ENCODE measurements at places on chromosomes 12 and 14. TPM values are rescaled to one million over a fixed set of nuclear protein-coding genes. Genes with fewer than 3 reads are reported as not detected.
A peak's percentile ranks its signal among the peaks of the same experiment; 100 is the strongest.

DNA sequence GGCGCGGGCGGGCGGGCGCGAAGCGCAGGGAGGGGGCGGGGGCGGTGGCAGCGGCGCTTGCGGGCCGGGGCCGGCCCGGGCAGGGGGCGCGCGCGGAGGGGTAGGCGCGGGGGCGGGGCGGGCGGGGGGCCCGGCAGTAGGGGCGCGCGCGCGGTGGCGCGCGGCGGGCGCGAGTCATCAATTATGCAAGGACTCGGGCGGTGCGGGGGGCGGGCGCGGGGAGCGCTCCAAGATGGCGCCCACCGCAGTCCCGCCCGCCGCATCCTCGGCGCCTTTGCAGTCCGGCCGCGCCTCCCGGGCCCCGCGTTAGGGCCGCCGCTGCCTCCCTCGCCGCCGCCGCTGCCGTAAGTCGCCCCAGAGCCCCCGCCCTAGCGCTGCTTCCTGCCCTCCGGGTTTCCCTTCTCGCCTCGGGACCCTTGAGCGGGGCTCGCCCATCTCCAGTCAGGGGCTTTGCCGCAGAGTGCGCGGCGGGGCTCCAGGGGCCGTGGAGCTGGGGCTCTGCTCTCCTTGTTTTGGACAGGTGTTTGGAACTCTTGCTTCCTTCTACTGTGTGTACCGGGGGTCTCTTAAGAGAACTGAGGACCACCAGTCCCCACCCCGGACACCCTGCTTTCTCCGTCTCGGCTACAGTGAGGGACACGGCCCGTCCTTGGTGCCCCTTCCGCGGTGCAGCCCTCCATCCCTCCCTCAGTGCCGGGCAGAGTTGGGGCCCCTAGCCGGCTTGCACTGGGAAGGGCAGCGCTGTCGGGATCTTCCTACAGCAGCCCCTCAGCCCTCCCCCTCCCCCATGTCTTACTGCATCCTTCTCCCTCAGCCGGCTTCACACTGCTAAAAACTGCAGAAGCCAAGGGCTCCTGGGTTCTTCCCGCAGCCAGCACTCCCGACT, at the start of gene SCN8A:
Gene SCN8A (plus strand): TSS at position 218 of the 886 bp plus-strand sequence. CDS start 71,585 bp downstream, outside the sequence.
- DNase-seq: peak; percentile 40

LRP1 gene
- 63.0 TPM for polyA plus RNA-seq

DNA sequence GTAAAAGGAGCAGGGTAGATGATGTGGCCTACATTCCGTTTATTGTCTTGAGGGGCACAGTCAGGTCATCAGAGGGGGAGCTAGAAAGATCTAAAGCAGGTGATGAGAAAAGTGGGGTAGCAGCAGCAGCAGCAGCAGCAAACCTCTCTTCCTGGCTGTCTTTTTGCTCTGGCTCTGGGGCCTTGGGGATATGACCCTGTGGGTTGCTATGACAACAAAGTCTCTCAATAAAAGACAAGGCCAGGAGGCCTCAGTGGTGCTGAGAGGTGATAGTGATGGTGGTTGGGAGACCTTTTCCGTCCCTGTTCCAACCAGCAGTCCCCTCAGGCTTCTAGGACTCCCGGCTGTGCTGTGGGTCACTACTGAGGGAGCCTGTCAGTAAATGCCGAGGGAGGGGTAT, 138.6 kb downstream of the SLC8A3 start:
- no peak for DNase-seq

- DNase-seq: peak; percentile 91
These were observed at the start of gene FMNL3 for GRCh38 chr12:49707128-49707811. Gene FMNL3 (minus strand): TSS chr12:49707405. CDS start chr12:49707180, 225 bp downstream.

GRCh38 chr14:95310635-95311380, 8.9 kb downstream of the CLMN start:
- no peak for DNase-seq
